ENCODE measurements at places on chromosomes 1 and 21. TPM values are rescaled to one million over a fixed set of nuclear protein-coding genes. Genes with fewer than 3 reads are reported as not detected.

The KPRP gene
- 0.90 TPM for polyA plus RNA-seq

The OPTC gene
- not detected for polyA plus RNA-seq

DNA sequence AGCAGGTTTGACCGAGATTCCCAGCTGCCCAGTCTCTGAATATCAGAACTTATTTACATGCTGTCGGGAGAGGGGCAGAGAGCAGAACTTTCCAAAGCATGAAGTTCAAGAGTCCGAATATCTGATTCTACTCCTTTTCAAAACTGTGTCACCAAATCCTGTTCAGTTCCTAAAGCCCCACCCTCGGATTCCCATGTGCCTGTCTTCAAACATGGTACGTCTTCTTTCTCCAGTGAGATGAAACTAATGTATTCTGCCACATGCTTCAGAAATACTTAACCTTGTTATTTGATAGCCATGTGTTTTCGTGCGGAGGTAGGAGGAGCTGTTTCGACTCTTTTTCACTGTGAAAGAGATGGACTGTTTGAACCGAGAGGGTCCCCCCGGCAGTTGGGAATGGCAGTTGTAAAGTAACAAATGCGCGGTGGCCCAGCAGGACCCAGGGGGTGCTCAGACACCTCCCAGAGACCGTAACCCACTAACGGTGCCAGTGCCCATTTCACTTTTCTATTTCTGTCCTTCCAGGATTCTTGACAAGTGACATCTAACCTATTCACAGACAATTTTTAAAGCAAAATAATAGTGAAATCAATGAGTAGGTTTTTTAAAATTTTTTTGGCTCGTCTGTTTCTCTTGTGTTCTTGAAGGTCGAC is 67.2 kb downstream of the ZBTB18 start:
- H3K27ac ChIP-seq: no peak overlapping the region
- H3K36me3 ChIP-seq: no peaks in the 10 kb centered on the region
- H3K4me3 ChIP-seq: no peak overlapping the region
- no peaks in the 10 kb centered on the region for H3K4me1 ChIP-seq
- H3K27me3 ChIP-seq: peaks cover 6% of the 10 kb centered on the region

- no peak overlapping the region for H3K4me3 ChIP-seq
- H3K27me3 ChIP-seq: no peaks in the 10 kb centered on the region
- DNase-seq: no peak
Measured at GRCh38 chr1:168504064-168504837, 39.5 kb downstream of the XCL2 start.

DNA sequence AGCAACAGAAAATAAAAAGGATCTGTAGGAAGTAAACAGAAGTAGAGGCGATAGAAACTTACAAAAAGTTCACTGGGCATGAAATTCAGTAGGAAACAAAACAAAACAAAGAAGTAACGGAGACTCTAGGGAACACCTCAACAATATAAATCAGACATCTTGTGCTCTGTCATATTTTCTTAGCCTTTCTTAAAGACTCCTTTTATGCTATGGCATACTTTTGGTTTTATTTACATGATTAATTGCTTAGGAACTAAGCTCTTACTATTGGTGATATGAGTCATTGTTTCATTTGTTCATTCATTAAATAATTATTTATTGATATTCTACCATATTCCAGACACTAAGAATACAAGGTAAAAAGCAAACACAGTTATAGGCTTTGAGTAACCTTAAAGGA is 126.6 kb downstream of the KCNT2 start:
- H3K4me3 ChIP-seq: no peak overlapping the region
- H3K36me3 ChIP-seq: no peaks in the 10 kb centered on the region
- no peaks in the 10 kb centered on the region for H3K27me3 ChIP-seq
- no peak for DNase-seq
- no peaks in the 10 kb centered on the region for H3K4me1 ChIP-seq
- H3K27ac ChIP-seq: no peak overlapping the region

GRCh38 chr1:235759336-235759735 is 107.4 kb downstream of the LYST start:
- peaks cover 14% of the 10 kb centered on the region for H3K36me3 ChIP-seq
- H3K27me3 ChIP-seq: no peaks in the 10 kb centered on the region
- peaks cover 3% of the 10 kb centered on the region for H3K4me1 ChIP-seq
- DNase-seq: no peak
